ENCODE measurements at places on chromosomes 3 and 15.

DNA sequence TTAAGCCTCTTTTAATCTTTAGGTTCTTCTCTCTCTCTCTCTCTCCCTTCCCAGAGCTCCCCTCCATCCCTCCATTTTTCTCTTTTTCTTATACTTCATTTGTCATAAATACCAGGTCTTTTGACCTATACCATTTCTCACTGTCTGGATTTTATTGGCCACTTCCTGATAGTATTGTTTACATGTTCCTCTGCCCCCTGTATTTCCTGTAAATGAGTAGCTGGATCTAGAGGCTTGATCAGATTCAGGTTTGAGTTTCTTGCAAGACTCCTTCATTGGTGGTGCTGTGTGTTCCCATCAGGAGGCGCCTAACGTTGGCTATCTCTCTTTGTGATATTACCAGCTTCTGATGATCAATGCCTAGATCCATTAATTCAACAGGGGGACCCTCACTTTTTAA, 42.2 kb downstream of the DAPK2 start:
- DNase-seq, result no peak

- no peak for DNase-seq
These were observed 23.1 kb downstream of the TRAK1 start for GRCh38 chr3:42114130-42114725.

DNA sequence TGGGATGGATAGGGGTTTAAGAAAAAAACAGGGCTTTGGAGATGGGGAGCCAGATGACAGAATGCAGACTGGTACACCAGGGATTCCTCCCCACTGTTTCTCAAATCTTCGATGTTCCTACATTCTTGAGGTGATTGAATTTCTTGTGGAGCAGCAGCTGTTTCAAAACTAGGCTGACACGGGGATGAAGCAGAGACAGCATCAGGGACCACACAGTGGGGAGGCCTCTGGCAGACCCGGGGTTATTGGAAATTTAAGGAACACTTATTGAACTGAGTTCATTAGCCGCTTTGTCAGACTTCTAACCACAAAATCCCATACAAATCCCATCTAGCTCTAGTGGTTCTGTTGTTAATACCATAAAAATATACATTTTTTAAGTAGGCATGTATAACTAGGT, 621.4 kb upstream of the GBE1 start:
- no peak for DNase-seq

- no peak for DNase-seq
These were observed 342.7 kb downstream of the PTPRG start for GRCh38 chr3:61903931-61904657.

- no peak for DNase-seq
These were observed 1.0 kb downstream of the SHOX2 start for GRCh38 chr3:158105119-158105709.

DNA sequence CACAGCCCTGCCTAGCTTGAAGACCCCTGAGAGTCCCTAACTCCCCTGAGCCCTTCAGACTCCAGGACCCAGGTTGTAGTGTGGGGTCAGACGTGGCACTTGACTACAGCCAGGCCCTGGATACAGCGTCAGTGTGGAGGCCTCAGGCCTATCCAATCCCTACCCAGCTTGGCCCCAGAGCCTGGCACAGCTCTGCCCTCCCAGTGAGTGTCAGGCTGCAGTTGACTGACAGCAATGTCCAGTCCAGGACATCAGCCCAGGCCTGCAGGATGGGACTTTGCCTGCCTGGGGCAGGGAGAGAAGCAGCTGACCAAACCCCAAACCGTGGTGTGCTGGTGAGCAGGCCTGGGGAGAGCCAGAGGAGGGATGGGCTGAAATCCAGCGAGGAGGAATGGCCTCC, 27.3 kb downstream of the KLF13 start:
- DNase-seq, result peak; percentile 61

DNA sequence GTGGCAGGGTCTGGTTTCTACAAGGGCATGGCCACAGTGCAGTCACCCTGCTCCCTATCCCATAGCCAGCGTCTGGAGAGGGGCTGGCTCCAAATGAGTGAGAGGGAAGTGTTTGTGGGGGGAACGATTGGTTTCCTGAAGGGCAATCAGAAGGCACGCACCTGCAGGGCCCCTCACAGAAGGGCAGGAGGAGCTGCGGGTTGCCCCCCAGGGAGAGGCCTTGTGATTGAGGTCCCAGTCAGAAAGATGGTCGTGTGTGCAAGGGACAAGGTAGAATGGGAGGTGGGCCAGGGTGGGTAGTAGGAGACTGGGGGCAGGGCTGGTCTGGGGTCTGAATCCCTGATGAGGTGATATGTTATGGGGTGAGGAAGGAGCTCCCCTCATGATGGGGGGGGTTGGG, 35.8 kb downstream of the LIMD1 start:
- DNase-seq, result no peak

- DNase-seq, result peak; percentile 92
These were observed 27.0 kb upstream of the POLG start for GRCh38 chr15:89361451-89362202.

GRCh38 chr3:23829242-23829934, 23.6 kb downstream of the UBE2E1 start:
- no peak for DNase-seq

DNA sequence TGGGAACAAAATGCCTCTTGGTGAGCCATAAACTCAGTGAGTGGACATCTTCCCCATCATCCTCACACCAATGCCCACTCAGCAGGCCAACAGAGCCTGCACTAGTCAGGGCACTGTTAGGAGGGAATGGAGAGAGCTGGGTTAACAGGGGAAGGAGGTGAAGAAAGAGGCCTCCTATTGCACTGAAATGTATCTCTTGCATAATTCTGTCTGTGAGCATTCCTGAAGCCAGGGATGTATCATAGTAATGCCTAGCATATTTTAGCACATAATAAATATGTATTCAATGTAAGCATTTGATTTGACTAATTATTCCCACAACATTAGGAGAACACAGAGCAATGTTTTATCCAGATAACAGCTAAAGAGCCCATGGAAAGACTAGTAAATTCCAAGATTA, 81.2 kb downstream of the ANO10 start:
- peak; percentile 8 for DNase-seq

GRCh38 chr3:66266551-66266950, 45.8 kb downstream of the SLC25A26 start:
- no peak for DNase-seq

Measured in hepatic stellate cell (primary cell).